ENCODE measurements at places on chromosomes 12 and 14.

- DNase-seq, result no peak
These were observed 321.4 kb upstream of the RGS6 start for GRCh38 chr14:71610797-71611196.

DNA sequence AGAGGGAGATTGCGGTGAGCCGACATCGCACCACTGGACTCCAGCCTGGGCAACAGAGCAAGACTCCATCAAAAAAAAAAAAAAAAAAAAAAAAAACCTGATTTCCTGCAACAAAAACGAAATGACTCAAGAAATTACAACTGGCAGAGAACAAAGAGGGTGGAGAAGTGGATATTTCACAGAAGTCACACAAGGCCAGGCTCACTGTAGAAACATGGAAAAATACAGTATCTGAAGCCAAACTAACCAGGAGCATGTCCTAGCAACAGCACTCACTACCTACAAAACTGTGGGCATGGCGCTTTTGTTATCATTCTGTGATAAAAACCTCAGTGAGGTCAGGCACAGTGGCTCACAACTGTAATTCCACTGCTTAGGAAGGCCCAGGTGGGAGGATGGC lies 11.7 kb upstream of the MMP17 start:
- no peak for DNase-seq

GRCh38 chr12:109385339-109386058 lies 37.8 kb downstream of the MYO1H start:
- DNase-seq, result peak; percentile 63

DNA sequence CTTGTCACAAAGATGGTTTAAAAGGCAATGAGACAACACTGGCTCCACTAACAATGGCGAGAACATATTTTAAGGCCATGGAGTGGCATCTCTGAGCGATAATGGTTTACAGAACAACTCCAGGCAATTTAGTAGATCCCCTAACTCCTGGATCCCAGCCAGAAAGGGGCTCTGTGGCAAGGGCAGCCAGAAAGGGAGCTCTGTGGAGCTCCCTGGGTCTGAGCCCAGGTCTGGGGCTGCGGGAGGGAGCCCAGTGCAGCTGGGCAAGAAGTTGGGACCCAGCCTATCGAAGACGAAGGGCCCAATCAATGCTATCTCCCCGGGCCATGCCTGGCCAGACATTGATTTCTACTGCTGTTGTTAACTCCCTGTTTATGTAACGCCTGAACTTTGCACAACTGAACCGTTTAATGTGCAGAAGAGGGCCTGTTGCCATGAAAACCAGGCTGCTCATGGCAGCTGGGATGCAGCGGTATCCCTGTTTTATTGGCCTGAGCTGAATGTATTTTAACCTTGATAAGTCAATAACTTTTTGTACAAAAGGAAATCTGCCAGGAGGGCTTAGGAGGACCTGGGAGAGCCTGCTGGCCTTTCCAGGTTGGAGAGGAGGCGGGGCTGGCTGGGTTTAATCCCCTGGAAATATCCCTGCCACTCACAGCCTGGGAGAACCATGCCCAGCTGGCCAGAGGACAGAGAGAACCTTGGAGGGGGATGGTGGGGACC lies 6.7 kb upstream of the FAM222A start:
- DNase-seq, result no peak

DNA sequence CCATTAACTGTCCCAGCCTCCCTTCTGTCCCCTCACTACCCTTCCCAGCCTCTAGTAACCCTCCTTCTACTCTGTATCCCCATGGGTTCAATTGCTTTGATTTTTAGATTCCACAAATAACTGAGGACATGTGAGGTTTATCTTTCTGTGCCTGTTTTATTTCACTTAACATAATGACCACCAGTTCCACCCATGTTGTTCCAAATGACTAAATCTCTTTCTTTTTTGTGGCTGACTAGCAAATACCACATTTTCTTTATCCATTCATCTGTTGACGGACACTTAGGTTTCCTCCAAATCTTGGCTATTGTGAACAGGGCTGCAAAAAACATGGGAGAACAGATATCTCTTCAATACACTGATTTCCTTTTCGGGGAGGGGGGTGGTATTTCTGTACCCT lies 65.7 kb downstream of the PRKD1 start:
- peak; percentile 50 for DNase-seq

Measured in foreskin melanocyte (primary cell).